ENCODE measurements at places on chromosomes 4 and X. TPM values are rescaled to one million over a fixed set of nuclear protein-coding genes. Genes with fewer than 3 reads are reported as not detected.
A peak's percentile ranks its signal among the peaks of the same experiment; 100 is the strongest.

DNA sequence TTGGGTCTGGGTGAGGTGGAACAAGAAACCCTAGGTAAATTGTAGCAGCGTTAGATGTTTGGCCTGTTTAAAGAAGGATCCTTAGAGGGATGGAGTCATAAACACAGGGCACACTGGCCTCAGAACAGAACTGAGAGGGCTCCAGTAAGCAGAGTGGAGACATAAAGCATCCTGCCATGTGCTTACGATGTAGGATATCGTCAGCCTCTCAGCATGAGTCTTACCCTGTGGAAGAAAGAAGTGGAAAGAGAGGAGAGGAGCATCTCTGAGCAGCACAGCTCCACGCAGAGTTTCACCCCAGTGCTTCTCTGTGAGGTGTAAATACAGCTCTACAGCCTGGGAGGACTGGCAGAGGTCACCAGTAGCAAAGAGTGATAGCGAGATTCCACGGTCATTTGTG is 27.8 kb upstream of the SORBS2 start:
- H3K27ac ChIP-seq, result peak overlapping the region; percentile 76
- H3K36me3 ChIP-seq, result no peaks in the 10 kb centered on the region
- H3K4me3 ChIP-seq, result no peak overlapping the region
- no peak for DNase-seq
- no peaks in the 10 kb centered on the region for H3K27me3 ChIP-seq

DNA sequence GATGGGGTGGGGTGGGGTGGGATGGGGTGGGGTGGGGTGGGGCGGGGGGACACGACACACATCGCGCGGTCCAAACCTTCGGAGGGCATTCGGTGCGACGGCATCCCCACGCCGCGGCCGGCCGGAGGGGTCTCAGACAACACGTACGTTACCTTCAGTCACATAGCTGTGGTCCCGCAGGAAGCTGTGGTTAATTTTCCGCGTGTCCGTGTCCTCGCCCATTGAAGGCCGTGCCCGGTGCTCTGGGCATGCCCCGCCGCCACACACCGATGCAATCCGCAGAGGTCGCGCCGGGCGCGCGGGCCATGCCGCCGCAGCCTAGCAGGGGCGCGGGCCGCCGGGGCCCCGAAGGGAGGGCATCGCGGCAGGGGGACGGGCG is 417 bp downstream of the PPP2R2C start:
- no peaks in the 10 kb centered on the region for H3K4me1 ChIP-seq
- no peak for DNase-seq
- no peak overlapping the region for H3K27ac ChIP-seq
- H3K27me3 ChIP-seq, result no peaks in the 10 kb centered on the region
- H3K4me3 ChIP-seq, result peak overlapping the region; percentile 49

DNA sequence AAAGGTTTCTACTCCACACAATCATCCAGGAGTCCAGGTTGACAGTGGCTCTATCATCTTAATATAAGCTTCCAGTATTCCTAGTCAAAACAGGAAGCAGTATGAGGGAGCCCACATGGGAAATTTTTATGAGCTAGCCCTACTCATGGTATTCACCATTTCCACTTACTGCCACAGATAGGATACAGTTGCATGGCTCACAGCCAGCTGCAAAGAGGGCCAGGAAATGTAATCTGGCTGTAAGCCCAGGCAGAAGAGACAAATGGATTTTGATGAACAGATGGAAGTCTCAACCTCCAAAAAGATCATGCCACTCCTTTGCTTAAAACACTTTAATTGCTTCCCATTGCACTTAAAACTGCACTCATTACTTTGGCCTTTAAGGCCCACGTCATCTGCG is 150.6 kb downstream of the ADAMTS3 start:
- no peaks in the 10 kb centered on the region for H3K36me3 ChIP-seq
- H3K27me3 ChIP-seq, result no peaks in the 10 kb centered on the region
- H3K4me3 ChIP-seq, result no peak overlapping the region
- no peaks in the 10 kb centered on the region for H3K4me1 ChIP-seq

DNA sequence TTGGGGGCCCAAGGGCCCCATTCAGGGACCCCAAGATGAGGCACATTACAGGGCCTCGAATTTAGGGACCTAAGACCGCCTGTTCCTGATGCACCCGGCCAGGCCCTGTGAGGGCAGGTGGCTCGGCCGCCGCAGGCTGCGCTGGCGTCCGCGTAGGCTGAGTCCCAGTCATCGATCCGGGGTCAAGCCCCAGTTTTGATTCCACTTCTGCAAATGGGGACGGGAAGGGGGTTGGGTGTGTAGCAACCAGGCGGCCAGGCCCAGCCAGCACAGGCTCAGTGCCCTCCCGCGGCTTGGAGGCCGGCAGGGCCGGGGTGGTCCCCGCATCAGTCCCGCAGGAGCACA is 327 bp downstream of the PNPLA4 start:
- DNase-seq, result no peak
- no peaks in the 10 kb centered on the region for H3K36me3 ChIP-seq
- H3K27ac ChIP-seq, result peak overlapping the region; percentile 64
- no peaks in the 10 kb centered on the region for H3K4me1 ChIP-seq
- H3K4me3 ChIP-seq, result peak overlapping the region; percentile 57

DNA sequence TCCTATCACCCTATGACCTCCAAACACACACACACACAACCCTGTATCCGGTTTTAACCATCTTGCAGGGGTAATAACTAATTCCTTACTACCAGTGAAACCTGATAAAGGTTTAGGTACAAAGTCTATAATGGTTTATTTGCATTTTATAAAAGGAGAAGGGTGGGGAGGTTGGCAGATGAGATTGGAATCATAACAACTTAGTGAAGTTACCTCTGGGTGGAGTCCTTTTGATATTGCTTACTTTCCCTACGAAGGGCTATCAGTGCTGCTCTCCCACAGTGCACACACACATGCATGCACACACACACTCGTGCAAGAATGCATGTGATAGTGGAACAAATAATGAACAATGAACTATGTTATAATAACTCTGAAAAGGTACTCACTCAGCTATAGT is 56.1 kb downstream of the CCSER1 start:
- no peak overlapping the region for H3K4me3 ChIP-seq
- H3K4me1 ChIP-seq, result no peaks in the 10 kb centered on the region
- no peaks in the 10 kb centered on the region for H3K27me3 ChIP-seq
- H3K27ac ChIP-seq, result no peak overlapping the region
- no peak for DNase-seq

DNA sequence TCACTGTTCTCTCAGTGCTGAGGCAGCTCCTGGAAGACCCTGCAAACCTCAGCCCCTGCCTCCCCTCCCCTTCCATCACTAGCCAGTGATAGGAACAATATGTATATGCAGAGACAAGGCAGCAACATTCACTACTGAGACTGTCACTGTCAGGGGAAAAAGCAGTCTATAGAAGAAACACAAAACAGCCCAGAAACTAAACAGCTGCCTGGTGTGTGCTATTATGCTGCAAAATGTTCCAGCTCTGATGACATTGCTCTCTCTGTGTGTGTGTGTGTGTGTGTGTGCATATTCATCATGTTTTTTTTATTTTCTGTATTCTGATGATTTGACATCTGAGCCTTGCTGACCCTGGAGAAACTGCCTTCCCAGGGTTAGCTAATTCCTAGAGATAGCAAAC is 147.2 kb downstream of the SPATA18 start:
- no peaks in the 10 kb centered on the region for H3K36me3 ChIP-seq
- no peak overlapping the region for H3K27ac ChIP-seq
- H3K27me3 ChIP-seq, result no peaks in the 10 kb centered on the region
- H3K4me3 ChIP-seq, result no peak overlapping the region

GRCh38 chr4:184265546-184266351 is 48.1 kb upstream of the ENPP6 start:
- peak overlapping the region; percentile 83 for H3K27ac ChIP-seq
- peak; percentile 72 for DNase-seq
- H3K4me3 ChIP-seq, result peak overlapping the region; percentile 66
- H3K36me3 ChIP-seq, result no peaks in the 10 kb centered on the region

DNA sequence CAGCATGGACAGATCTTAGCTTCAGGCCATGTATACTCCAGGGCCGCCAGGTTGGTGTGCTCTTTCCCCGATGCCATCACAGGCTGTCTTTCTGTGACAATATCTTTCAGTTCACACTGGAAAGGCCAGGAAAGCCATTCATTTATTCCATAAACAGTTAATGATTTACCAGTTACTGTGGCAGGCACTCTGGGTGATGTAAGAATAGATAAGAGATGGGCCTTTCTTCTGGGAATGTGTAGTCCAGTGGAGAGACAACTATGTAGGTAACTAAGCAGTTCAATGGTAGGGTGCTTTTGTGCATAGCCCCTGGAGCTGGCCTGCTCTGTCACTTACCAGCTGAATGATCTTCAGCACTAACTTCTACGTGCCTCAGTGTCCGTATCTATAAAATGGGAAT is 46.3 kb upstream of the LEF1 start:
- H3K27ac ChIP-seq, result no peak overlapping the region
- H3K4me3 ChIP-seq, result no peak overlapping the region
- no peak for DNase-seq
- H3K36me3 ChIP-seq, result no peaks in the 10 kb centered on the region
- H3K4me1 ChIP-seq, result no peaks in the 10 kb centered on the region

- DNase-seq, result peak; percentile 46
- no peaks in the 10 kb centered on the region for H3K27me3 ChIP-seq
- H3K4me1 ChIP-seq, result no peaks in the 10 kb centered on the region
- no peaks in the 10 kb centered on the region for H3K36me3 ChIP-seq
- peak overlapping the region; percentile 57 for H3K4me3 ChIP-seq
Observed at GRCh38 chrX:40146262-40147125, 48.7 kb upstream of the BCOR start.

GRCh38 chrX:82765811-82766210 is 742.3 kb upstream of the POU3F4 start:
- H3K27me3 ChIP-seq, result no peaks in the 10 kb centered on the region
- no peaks in the 10 kb centered on the region for H3K36me3 ChIP-seq
- DNase-seq, result no peak
- H3K4me1 ChIP-seq, result no peaks in the 10 kb centered on the region
- H3K27ac ChIP-seq, result no peak overlapping the region

- DNase-seq, result no peak
- no peak overlapping the region for H3K27ac ChIP-seq
- H3K4me3 ChIP-seq, result no peak overlapping the region
- no peaks in the 10 kb centered on the region for H3K27me3 ChIP-seq
- no peaks in the 10 kb centered on the region for H3K4me1 ChIP-seq
Observed at GRCh38 chr4:98524230-98524629, 134.2 kb downstream of the TSPAN5 start.

- DNase-seq, result no peak
- no peak overlapping the region for H3K4me3 ChIP-seq
- H3K4me1 ChIP-seq, result no peaks in the 10 kb centered on the region
- H3K27ac ChIP-seq, result no peak overlapping the region
- H3K27me3 ChIP-seq, result no peaks in the 10 kb centered on the region
Observed at GRCh38 chrX:69507500-69507789, 3.3 kb downstream of the NALF2 start.

DNA sequence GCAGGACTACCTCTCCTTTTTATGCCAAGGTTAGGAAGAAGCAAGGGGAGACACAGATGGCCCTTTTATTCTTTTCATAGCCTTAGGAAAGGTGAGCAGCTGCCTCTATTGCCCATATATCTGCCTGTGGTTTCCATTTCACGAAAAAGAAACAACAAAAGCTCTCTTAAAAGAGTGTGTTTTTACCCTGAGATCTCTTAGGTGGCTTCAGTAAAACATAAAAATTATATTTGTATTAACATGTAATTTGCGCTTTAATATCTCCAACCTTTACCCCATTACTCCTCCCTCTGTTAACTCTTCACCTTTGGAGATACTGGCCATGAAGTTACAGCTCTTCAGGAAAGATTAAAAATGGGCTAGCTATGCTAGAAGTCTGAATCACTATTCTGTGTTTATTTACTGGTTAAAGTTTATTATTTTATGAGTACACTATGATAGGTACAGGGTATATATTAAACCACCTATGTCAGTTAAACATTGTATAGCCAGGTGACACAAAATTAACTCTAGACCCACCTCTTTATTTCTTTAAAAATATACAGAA is 15.0 kb upstream of the SULT1B1 start:
- H3K27me3 ChIP-seq, result no peaks in the 10 kb centered on the region
- H3K27ac ChIP-seq, result no peak overlapping the region
- H3K4me1 ChIP-seq, result no peaks in the 10 kb centered on the region
- H3K4me3 ChIP-seq, result no peak overlapping the region
- no peaks in the 10 kb centered on the region for H3K36me3 ChIP-seq

DNA sequence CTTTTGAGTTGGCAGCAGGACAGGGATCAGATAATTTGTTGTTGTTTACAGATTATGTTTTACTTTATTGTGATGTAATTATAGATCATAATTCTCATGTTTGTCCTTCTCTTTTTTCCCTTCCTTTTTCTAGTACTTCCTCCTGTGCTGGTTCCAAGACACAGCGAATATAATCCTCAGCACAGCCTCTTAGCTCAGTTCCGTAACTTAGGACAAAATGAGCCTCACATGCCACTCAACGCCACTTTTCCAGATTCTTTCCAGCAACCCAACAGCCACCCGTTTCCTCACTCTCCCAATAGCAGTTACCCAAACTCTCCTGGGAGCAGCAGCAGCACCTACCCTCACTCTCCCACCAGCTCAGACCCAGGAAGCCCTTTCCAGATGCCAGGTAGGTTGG is 58.0 kb downstream of the SMAD1 start:
- no peaks in the 10 kb centered on the region for H3K36me3 ChIP-seq
- no peak for DNase-seq
- H3K27ac ChIP-seq, result no peak overlapping the region
- H3K4me1 ChIP-seq, result peaks cover 13% of the 10 kb centered on the region

DNA sequence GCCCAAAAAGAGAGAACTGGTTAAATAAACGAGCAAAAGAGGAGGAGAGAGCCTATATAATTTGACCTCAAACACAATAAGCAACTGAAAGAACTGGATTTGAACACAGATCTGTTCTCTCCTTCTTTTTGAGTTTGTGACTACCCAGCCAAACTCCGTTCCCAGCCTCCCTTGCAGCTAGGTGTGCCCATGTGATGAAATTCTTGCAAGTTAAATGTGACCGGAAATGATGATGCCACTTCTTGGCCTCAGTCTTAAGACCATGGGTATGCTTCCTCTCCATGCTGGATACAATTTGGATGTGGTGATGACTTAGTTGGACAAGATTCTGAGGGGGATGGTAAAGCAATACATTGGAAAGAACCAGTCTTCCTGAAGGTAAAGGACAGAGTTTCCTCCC is 204.1 kb downstream of the PTTG2 start:
- H3K4me1 ChIP-seq, result peaks cover 48% of the 10 kb centered on the region
- DNase-seq, result no peak
- H3K36me3 ChIP-seq, result no peaks in the 10 kb centered on the region
- H3K27ac ChIP-seq, result peak overlapping the region; percentile 96

- H3K27me3 ChIP-seq, result no peaks in the 10 kb centered on the region
- H3K27ac ChIP-seq, result no peak overlapping the region
- H3K4me3 ChIP-seq, result no peak overlapping the region
- DNase-seq, result no peak
Observed at GRCh38 chr4:98951710-98952109, 22.8 kb upstream of the EIF4E start.

GRCh38 chr4:174928575-174929253 is 10.6 kb downstream of the ADAM29 start:
- no peak overlapping the region for H3K27ac ChIP-seq
- no peak overlapping the region for H3K4me3 ChIP-seq
- DNase-seq, result no peak
- H3K27me3 ChIP-seq, result no peaks in the 10 kb centered on the region
- no peaks in the 10 kb centered on the region for H3K4me1 ChIP-seq
- no peaks in the 10 kb centered on the region for H3K36me3 ChIP-seq

GRCh38 chr4:127905029-127905428 is 24.3 kb downstream of the PLK4 start:
- no peak for DNase-seq
- no peaks in the 10 kb centered on the region for H3K27me3 ChIP-seq
- no peaks in the 10 kb centered on the region for H3K4me1 ChIP-seq
- no peak overlapping the region for H3K27ac ChIP-seq

Gene LETM1
- total RNA-seq, result 44.5 TPM

Gene FAM241A
- total RNA-seq, result 1.4 TPM

Gene BEX5
- total RNA-seq, result not detected

Gene NWD2
- not detected for total RNA-seq

Gene GPRASP3
- 3.5 TPM for total RNA-seq

Gene GABRE
- total RNA-seq, result 24.5 TPM

Gene GALNT7
- 57.2 TPM for total RNA-seq

Gene GAB3
- 0.17 TPM for total RNA-seq

Gene MGAT4D
- total RNA-seq, result not detected

Gene MTMR8
- 1.9 TPM for total RNA-seq
